ENCODE measurements at places on chromosomes 7 and 10.

DNA sequence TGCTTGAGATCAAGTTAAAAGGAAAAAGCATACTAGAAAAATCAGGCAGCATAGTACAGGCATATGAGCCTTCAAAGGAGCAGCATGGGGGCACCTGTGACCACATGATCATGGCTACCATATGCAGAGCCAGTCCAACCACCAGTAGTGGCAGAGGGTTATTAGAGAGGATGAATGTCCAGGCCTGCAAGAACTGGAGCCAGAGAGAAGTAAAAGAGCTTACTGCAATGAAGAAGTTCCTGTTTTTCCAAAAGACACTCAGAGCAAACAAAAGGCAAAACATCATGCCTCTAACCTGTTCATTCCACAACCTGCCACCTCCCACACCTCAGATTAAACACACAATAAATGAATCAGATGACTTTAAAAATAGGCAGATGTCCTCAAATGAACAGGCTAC is 99.6 kb upstream of the NAMPT start:
- DNase-seq, result no peak

- DNase-seq, result no peak
Observed at GRCh38 chr7:123460616-123461015, 73.8 kb downstream of the IQUB start.

DNA sequence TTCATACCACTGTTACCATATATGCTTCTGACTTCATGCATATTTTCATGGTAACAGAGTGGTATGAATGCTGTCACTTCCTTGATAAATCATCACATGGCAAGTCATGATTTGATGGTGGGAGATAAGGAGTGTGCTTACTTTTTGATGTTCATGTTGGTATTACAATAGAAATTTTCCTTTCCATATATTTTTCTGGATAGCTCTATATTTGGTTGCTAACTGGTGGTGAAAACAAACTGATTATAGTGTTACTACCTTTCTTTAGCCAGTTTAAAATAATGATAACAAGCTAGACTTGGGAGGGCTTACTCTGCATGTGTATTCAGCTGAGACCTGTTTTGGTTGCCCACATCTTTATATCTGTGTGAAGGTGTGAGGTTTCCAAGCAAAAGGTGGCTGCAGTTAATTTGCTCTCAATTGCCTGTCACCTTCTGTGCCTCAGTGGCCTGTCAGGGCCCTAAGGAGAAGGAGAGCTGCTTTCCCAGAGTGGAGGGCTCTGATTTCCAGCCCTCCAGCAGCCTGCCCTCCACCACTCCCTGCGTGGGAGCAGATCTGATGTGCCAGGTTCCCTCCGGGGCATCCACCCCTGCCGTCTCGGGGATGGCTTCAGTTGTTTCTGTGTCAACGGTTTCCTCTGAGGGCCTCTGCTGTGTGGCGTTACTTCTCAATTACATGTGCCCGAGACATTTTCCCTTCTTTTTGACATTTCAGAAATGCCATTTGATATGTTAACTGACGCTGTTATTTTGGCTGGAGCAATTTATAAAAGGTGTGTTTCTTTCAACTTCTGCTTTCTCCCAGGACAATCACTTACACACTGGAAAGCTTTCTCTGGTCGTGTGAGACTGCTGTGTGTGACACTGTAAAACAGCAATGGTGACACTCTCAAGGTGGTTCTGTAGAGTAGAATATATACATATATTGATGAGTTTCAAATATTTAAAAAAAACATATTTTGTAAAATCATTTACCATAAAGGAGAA is 107.7 kb upstream of the KLF6 start:
- no peak for DNase-seq

- DNase-seq, result no peak
Observed at GRCh38 chr10:127962205-127962604, 55.3 kb downstream of the PTPRE start.

- DNase-seq, result no peak
Observed at GRCh38 chr10:29287635-29288034, 1.2 kb upstream of the LYZL1 start.

- DNase-seq, result no peak
Observed at GRCh38 chr10:129870474-129870757, 93.7 kb downstream of the EBF3 start.
